ENCODE measurements at places on chromosomes 1 and 21.

DNA sequence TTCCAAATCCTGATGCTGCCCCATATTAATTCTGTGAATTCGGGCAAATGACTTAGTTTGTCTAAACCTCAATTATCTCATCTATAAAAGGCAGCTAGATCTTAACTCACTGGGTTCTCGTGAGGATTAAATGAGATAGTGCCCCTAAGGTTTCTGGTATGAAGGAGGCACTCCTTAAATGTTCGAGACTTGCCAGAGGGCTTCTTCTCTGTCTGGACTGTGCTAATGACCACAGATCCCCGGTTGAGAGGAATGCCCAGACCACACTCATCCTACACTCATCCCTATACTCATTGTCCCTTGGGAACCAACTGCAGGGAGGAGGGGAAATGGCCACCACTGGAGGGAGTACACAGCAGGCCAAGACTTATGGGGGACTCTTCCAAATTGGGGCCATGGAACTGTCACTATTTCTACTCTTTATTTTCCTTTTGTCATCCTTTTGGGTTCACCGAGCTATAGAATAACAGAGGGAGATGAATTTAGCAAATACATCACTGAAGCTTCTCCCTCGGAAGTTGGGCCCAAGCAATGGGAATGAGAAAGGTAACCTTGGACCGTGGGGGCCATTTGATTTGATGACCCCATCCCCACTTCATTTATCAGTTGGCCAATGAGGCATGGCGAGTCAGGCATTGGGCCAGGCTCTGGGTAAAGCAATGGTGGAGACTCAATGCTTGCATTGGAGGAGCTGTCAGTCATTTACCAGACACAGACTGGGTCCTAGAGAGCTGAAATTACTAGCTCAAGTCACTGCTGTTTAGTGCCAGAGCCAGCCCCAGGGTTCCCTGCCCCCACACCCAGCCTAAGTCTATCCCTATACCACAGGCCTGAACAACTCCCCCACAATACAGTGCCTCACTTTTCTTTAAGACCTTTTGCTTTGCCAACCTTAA lies 5.1 kb downstream of the ATF3 start:
- DNase-seq: no peak

- no peak for DNase-seq
Observed at GRCh38 chr1:108503062-108503733, 53.1 kb downstream of the NBPF6 start.

GRCh38 chr21:39364949-39365348 lies 16.1 kb upstream of the HMGN1 start:
- DNase-seq: no peak

GRCh38 chr1:16072616-16073484 lies 601 bp downstream of the FAM131C start:
- DNase-seq: no peak

- no peak for DNase-seq
Observed at GRCh38 chr1:59007820-59008598, 224.2 kb upstream of the JUN start.

DNA sequence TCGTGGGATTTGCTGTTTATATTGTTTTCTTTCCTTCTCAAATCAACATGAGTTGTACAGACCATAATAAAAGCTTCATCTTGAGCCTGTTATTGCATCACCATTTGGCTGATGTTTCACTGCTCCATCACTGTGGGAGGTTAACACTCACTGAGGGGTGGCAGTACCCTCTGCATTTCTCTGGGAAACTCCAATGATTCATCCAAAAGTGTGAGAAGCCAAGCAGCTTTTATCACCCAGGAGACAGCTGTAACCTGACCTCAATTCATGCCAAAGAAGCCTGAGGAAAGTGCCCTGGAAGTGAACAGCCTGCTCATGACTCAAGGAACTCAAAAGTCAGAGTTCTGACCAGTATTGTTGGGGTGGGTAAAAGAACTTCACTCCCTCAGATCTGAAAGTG lies 84.1 kb downstream of the GPR88 start:
- no peak for DNase-seq

GRCh38 chr1:238960071-238960470 lies 426.3 kb upstream of the CHRM3 start:
- no peak for DNase-seq

DNA sequence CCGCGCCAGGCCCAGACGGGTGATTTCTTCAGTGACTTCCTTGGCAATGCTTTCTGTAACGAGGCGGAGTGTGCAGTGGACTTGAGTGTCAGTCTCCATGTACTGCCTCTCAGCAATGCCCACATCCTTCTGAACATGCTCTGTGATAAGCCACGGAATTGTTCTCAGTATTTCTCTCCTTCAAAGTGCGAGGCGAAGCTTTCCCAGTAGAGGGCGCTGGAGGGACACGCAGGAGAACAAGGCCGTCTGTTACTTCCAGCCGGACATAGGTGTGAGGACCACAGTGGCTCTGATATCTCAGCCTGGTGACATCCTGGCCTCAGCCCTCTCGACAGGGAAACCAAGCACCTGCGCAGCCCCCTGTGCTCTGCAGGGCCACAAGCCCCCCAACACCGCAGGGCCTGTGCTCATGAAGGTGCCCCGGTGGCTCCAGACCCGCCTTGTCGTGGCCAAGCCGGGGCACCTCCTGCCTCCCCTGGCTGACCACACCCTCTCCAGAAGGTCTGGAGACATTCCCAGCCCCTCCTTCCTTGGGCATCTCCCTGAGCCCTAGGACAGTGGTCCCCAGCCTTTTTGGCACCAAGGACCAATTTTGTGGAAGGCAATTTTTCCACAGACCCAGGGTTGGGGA lies 46.1 kb upstream of the BACE2 start:
- DNase-seq: peak; percentile 63

GRCh38 chr1:29757866-29758780 lies 521.8 kb downstream of the PTPRU start:
- no peak for DNase-seq
